Activated CD4-positive, alpha-beta T cell treated with anti-CD3 and anti-CD28 coated beads, Interleukin-2, Interleukin-4, amounts not matched to agents 100 ng/mL and 50 ng/mL, durations not matched to agents 16 hours and 8 hours (primary cell): ENCODE measurements at places on chromosomes 5 and 9.

DNA sequence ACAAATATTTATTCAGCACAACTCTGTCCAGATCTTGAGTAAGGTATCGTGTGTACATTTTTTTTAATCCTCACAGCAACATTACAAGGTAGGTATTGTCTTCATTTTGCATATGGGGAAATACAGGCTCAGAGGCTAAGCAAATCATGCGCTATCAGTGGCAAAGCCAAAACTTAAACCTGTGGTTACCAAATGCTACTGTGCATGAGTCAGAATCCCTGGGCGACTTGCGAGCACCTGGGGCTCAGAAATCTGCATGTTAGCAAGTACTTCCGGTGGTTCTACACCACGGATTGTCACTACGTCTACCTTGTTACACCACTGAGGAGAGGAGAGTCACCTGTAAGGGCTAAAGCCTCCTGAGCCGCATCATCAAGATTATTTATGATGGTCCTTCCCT is 21.3 kb downstream of the C5orf58 start:
- peak; percentile 70 for DNase-seq

- peak; percentile 30 for DNase-seq
Observed at GRCh38 chr5:39570403-39571027, 145.7 kb upstream of the DAB2 start.

DNA sequence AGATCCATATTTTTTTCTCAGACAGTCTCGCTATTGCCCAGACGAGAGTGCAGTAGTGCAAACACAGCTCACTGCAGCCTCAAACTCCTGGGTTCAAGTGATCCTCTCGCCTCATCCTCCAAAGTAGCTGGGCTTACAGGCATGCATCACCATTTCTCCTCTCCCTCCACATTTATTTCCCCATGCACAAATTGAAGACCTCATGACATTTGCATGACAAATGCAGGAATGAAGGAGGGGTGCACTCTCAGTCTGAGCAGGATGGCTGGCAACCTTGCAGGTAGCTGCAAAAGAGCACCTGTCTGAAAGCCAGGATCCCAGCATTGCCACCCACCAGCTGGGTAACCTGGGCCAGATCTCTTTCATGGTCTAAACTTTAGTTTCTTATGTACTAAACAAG is 111.2 kb downstream of the SH3TC2 start:
- DNase-seq: no peak

- no peak for DNase-seq
Observed at GRCh38 chr5:8050616-8051175, 181.7 kb downstream of the MTRR start.

DNA sequence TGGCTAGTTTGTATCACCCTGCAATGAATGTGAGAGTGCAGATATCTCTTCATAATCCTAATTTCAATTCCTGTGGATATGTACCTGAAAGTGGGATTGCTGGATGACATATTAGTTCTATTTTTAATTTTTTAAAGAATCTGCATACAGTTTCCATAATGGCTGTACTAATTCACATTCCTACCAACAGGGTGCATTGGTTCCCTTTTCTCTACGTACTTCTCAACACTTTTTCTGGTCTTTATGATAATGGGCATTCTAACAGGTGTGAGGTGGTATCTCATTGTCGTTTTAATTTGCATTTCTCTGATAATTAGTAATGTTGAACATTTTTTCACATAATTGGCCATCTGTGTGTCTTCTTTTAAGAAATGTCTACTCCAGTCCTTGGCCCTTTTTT is 927.5 kb downstream of the DTWD2 start:
- no peak for DNase-seq

- DNase-seq: no peak
Observed at GRCh38 chr9:6212722-6213375, 2.8 kb upstream of the IL33 start.

DNA sequence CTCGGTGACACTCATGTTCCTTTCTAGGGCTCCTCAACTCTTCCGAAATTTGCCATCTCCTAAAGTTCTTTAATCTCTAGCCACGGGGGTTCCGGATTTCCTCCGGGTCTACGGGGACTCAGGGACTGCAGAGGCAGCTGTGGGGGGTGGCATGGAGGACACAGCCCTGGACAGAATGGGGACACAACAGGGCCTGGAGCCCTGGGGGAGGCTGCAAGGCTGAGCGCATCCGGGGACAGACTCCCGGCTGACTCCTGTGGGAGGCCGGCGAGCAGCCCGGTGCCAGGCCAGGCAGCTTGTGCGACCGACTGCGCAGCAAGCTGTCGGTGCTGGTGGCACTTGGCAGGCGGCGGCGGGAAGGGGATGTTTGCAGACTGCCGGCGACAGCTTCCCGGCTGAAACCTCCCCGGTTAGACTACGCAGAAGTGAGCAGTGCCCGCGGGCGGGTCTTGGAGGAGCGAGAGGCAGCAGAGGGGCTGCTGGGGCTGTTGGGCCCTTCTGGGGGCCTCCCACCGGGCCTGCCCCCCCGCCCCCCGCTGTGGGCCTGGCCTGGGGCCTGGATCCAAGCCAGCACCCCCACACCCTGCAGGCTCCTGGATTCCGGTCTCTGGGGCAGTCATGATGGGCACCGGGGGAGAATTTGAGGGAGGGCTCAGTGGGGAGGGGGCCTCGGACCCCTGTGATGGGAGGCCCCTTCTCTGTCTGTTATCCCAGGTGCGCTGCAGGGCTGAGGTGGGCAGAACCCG is 28.7 kb upstream of the UBAC1 start:
- DNase-seq: no peak

GRCh38 chr9:13450723-13451122 is 171.2 kb upstream of the MPDZ start:
- DNase-seq: no peak

- no peak for DNase-seq
Observed at GRCh38 chr5:82448374-82448773, 170.2 kb upstream of the RPS23 start.

- DNase-seq: peak; percentile 39
Observed at GRCh38 chr9:137045294-137046087, 486 bp downstream of the NPDC1 start.

DNA sequence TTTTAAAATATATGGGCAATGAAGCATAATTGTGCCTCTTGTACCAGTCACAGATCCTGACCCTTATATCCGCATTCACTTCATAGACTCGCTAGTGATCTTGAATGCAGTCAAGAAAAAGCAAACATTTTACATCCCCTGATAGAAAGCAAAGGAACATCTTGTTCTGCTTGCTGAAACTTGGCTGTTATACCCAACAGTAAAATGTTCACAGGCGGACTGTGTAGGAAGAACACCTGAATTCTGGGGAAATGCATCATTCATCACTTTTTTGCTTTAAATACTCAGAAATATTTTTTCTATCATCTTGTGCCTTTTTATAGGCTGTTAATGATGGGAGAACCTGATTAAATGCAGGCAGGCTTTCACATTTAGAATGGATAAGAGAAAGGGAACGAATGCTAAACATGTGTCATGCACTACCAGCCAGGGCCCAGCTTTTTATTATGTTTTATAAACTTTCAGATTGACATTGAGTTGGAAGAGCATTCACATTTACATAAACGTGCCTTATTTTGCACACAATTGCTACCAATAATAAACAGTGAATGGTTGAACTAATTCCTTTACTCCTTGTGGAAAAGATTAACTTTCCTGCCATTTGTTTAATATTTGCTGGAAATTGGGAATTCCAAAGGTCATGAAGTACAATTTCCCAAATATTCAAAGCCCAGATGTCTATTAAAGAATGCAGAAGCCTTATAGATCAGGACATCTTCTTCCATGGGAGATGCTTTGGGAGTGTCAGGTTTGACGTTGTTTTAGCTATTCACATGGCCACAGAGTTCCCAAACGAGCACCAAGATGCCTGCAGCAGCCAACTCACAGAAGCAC is 756.2 kb downstream of the TLE1 start:
- no peak for DNase-seq

DNA sequence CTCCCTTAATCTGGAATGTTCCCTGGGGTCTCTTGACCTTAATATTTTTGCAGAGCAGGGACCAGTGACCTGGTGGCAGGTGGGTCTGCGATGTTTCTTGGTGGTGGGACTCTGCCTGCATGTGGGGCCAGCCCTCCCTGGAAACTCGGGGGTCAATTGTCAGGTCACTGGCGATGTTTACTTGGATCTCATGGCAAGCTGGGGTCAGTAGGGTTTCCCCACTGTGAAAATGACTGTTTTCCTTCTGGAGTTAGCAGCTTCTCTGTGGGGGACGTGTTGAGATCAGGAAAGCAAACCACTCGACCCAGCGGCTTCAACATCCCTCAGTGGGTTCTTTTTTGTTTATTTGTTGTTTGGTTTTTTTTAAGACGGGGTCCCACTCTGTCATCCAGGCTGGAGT is 73.9 kb downstream of the KCNT1 start:
- no peak for DNase-seq

DNA sequence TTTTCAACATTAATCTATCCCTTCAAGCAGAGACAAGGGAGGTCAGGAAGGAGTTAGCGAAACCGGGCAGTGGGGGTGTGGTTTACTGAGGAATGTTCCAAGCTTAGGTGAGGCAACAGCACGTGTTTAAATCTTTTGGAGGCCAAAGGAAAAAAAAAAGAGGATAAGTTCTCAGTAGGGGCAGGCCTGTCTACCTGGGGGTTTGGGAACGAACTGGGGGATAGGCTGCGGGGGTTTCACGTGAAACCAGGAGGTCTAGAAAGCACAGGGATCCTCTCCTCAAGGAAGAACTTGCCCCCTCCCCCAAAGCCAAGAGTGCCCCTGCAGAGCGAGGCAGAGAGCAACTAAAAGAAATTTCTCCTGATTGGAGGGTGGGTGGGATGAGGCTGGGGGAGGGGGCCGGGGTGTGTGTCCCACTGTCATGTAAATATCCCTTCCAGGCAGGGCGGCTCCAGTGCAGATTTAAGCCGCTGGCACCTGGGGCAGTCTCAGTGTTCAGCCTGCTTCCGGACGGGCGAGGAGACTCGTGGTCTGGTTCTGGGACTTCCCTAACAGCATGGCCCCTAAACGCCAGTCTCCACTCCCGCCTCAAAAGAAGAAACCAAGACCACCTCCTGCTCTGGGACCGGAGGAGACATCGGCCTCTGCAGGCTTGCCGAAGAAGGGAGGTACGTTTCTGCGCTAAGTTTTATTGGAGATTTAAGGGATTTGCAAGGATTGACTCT is 5.5 kb upstream of the SET start:
- DNase-seq: peak; percentile 49

DNA sequence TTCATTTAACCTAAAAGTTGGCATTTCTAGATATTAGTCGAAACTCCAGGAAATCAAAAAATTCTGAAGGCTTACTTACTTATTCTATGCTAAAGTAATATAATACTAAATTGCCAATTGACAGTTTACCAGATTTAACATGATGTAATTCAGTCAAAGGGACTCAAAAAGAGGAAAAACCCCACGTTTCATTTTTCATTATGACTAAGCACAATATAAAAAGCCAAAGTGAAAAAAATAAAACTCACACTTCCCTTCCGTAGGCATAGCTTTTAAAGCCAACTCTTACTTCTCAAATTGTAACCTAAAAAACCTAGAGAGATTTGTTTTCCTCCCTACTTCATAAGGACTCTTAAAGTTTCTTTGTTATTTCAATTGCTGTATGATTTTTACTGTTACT is 146.6 kb downstream of the RAPGEF6 start:
- peak; percentile 70 for DNase-seq

DNA sequence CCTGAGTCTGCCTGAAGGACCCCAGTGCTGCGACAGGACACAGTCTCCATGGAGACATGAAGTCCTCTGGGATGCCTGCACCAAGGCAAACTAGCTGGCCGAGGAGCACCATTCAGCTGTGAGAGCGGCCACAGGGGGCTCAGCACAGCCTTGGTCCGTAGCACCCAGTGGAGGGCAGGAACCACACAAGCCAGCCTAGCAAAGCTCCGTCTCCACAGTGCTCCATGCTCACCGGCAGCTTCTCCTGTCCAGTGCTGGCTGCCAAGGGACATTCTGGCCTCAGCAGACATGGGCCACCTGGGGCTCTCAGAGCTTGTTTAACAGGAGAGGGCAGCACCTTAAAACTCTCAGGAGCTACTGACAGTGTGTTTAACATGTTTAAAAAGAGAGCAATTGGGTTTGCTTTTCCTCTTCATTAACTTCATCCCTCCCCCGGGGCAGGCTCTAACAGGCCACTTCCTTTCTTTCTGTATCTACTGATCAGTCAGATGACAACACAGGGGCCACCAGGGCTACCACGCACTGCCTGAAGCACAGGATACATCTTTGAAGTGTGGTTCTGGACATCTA is 57.0 kb downstream of the SECISBP2 start:
- peak; percentile 36 for DNase-seq

DNA sequence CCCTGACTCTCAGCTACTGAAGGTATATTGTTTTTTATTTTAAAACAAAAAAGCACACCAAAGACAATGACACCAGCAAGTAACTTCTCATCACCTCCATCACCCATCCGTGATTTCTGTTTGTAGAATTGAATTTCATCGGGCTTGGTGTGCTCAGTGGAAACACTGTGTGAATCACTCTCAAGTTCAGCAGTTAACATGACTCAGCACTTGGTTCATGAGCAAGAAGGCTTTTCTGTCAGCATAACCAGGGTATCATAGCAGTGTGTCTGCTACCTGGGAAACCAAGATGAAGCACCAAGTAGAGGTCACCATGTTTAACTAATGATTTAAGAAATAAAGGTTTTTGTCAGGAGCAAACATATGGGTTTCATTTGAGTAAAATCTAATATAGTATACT is 123.7 kb downstream of the INSYN2B start:
- DNase-seq: peak; percentile 46

DNA sequence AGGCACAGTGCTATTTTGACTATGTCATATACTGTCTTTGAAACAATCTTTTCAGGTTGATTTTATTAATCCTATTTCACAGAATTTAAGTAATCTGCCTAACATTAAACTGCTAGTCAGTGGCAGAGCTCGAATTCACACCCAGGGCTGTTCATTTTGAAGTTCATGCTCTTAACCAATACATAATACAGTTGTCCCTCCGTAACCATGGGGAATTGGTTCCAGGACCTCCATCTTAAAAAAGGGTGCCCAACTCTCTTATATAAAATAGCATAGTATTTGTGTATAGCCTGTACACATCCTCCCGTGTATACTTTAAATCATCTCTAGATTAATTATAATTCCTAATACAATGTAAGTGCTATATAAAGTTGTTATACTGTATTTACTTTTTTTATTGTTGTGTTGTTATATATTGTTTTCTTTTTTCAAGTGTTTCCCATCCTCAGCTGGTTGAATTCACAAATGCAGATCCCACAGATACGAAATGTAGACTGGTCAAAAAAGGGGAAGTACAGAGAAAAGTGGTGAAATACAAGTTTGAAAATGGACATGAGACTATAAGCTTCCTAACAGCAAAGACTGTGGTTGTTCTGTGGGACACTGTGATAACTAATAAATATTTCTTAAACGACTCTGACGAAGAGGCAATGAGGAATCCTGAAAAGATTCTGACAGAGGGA is 18.3 kb downstream of the RFX3 start:
- DNase-seq: no peak
